ENCODE measurements at places on chromosomes 7 and 10.
A peak's percentile ranks its signal among the peaks of the same experiment; 100 is the strongest.

DNA sequence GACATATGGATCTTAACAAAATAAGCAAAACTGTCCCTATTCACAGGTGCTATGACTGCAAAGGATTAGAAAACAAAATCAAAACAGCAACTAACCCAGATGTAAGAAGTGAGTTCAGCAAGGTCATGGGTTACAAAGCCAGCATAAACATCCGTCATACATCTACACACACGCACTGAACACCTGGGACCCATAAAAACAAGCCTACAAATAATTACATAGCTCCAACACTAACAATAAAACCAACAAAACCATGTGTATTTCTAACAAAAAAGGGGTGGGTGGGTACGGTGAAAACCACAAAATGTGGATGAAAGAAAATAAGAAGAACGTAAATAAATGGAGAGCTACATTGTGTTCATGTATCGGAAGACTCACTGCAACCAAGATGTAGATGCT lies 256.8 kb downstream of the ELFN1 start:
- DNase-seq: no peak

DNA sequence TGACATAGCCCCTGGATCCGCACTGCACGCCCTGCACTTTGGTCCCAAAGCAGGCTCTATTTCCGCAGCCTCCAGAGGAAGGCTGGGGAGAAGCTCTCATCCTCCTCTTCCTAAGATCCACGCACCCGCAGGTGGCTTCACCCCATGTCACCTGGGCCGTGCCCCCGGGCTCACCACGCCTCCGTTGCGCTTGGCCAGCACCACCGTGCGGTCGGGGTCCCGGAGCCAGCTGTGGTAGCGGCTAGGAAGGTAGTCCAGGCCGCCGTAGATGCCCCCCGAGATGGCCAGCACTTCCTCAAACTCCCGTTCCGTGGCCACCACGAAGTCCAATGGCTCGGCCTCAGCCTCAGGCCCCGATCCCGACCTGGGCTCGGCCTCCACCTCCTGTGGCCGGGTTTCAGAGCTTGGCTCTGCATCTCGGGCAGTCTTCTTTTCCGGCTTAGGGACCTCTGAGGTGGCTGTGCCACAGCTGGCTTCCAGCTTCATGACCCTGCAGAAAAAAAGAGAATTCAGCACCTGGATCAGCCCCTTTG lies 5.7 kb downstream of the NAT16 start:
- peak; percentile 64 for DNase-seq

DNA sequence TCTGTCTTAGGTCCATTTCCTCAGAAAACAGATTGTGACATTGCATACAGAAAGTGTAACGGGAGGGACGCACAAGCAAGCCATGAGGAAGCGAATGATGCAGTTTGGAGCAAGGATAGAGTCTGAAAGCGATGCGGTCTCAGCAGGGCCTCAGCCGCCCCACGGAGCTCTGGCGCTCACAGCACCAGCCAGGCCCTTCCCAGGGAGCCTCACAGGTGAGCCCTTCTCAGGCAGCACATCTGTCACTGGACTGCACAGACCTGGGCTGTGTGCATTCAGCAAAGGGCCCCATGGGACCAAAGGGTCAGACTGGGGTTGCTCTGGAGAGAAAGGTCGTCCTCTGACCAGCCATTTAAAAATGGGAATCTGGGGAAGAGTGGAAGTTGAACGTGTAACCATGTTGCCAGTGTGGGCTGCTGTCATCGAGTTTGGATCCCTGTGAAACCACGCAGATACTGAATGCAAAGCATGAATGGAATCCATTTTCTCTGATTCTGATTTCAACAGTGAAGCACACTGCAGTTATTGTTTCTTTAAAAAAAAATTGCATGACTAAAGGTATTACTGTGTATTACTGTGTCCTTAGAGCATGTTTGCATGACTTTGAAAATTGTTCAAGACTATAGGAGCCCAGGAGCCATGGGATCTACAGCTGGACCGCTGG lies 350.0 kb upstream of the AKR1E2 start:
- DNase-seq: no peak

DNA sequence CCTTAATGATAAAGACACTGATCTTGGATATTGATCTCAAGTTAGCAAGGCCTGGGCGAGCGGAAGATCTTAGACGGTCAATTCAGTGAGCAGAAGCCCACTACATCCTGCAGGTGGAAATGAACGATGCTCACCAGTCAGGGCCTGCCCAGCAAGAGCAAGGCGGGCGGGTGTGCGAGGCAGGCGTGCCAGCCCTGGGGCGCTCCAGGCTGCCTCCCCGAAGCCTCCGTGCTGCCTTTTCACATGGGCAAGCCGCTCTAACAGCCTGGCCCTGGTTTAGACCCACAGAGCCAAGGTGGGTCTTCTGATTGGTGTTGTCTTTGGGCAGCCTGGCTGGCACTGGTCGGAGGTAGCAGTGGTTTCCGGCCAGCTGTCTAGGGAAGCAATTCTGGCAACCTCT lies 475.1 kb upstream of the FOXK1 start:
- no peak for DNase-seq

DNA sequence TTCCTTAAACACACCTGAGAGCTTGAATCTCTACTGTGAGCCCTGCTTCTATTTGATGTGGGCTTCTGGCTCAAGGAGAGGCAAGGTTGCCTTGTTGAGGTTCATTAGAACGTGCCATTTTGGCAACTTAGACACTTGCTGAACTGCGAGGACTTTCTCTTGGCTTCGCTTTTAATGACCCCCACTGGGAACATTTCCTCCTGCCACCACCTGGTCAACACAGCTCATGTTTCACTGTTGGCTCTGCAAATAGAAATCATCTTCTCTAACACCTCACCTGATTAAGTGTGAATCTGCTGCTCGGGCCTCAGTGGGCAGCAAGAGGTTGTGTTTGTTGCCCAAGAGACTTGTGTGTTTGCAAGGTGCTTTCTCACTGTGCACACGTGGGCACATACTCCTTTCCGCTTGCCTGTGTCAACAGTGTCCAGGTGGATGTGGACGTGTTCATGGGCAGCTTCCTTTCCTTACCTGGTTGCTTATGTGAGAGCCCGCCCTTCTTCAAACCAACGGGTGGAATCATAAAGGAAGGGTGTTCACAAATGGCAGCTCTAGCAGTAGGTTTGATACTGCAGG lies 147.0 kb downstream of the NRP1 start:
- DNase-seq: peak; percentile 53

DNA sequence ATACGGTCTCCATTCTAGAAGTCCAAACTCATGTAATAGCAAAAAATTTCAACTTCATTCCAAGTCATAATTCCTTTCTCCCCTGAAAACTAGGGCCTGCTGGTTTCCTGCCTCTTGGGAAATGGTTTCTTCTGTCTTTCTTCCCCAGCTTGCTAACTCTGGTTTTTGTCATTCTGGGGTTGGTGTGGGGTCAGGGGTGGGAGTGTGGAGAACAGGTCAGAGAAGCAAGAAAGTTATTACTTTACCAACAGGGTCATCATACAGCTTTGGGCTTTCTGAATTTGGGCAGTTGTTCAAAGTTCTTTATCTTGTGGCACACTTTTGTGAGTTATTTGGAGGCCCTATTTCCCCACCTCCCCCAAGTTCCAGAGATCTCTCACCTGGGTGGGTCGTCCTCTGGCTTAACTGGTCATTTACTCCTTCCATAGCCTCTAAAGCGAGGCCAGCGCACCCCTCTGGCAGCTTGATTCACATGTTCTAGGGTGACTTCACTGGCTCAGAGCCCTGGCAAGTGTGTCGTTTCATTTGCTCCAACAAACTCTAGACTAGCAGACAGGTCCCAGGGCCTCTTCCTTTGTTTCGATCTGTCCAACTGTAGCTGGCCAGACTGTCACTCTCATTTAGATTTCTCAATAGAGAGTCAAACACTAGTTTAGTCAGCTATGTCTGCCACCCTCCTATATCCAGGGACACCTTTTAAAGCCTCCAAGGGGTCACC lies 161.2 kb downstream of the JCAD start:
- no peak for DNase-seq

GRCh38 chr10:113041841-113042750 lies 92.0 kb downstream of the TCF7L2 start:
- no peak for DNase-seq

- peak; percentile 77 for DNase-seq
These were observed 89.3 kb upstream of the PRKCQ start for GRCh38 chr10:6669269-6669859.

DNA sequence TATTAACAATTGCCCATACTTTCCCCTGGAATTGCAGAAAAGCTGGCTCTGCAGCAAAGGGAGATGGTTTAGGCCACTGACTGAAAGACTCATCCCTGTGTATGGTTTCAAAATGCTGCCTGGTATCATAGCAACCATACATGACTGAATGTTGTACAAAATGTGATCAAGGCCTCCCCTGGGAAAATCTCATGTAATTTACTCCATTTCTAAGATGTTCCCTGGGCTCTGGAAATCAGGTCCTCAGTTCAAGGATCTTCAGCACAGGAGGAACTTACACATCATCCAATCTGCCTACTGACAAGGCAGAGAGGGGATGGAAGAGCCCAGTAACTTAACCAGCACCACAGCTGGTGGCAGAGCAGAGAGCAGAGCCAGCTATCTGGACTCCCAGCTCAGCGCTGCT lies 111.8 kb downstream of the JAZF1 start:
- no peak for DNase-seq

DNA sequence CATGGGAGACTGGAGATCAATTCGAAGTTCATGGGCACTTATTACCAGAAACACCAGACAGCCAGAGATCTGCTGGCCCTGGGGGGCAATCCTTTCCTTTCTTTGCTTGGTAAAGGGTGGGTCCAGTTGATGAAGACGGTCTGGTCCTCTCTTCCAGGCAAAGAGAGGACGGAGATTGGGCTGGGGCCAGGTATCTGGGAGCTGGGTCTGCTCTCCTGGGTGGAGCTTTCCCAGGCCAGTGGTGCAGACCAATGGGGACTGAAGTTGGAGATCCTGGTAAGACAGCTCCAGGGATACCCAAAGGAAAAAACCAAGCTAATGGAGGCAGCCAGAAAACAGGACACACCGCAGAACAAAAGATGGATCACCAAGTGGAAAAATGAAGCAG lies 18.3 kb downstream of the NOD1 start:
- no peak for DNase-seq

- no peak for DNase-seq
These were observed 168.5 kb downstream of the CFTR start for GRCh38 chr7:117648203-117648866.

- peak; percentile 58 for DNase-seq
These were observed 7.6 kb downstream of the ARL5B start for GRCh38 chr10:18666810-18667209.

GRCh38 chr7:92057375-92057774 lies 76.9 kb downstream of the CYP51A1 start:
- peak; percentile 58 for DNase-seq

DNA sequence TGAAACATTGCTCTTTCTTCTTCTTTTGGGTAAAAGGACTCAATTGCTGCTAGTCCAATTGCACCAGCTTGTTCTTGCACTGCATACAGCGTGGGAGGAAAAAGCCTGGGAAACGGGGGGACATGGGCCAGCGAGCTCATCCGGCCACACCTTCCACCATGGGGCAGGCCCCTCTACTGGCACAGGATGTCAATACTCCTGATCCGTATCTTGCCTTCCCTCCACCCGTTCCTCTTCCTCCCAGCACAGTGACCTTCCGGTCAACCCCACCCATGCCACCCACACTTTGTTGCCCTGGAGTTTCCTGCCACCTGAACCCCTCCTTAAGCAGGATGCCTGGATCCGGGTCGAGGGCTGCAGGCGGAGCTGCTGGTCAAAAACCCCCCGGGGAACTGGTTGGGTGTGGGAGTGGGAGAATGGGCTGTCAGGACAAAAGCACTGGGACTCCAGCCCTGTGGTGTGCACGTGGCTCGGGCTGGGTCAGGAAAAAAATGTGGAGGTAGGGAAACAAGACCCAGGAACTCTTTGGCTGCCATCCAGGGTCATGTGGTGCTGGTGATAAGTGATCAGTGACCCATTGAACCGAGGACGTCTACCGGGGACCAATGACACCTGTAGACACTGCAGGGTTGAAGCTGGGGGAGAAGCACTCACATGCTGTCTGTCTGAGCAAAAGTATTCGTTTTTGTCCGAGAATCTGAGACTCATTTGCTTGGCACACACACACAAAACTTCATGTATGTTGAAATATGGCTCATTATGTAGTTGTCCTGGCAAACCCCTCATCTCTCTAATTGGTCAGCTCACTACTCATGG lies 8.1 kb downstream of the IL2RA start:
- no peak for DNase-seq

- DNase-seq: no peak
These were observed 91.6 kb downstream of the ETV1 start for GRCh38 chr7:13897819-13898218.

GRCh38 chr7:150716368-150716767 lies at the start of gene GIMAP1:
GIMAP1 (plus strand) TSS chr7:150716613; CDS start chr7:150719048, 2,435 bp downstream.
- DNase-seq: no peak

DNA sequence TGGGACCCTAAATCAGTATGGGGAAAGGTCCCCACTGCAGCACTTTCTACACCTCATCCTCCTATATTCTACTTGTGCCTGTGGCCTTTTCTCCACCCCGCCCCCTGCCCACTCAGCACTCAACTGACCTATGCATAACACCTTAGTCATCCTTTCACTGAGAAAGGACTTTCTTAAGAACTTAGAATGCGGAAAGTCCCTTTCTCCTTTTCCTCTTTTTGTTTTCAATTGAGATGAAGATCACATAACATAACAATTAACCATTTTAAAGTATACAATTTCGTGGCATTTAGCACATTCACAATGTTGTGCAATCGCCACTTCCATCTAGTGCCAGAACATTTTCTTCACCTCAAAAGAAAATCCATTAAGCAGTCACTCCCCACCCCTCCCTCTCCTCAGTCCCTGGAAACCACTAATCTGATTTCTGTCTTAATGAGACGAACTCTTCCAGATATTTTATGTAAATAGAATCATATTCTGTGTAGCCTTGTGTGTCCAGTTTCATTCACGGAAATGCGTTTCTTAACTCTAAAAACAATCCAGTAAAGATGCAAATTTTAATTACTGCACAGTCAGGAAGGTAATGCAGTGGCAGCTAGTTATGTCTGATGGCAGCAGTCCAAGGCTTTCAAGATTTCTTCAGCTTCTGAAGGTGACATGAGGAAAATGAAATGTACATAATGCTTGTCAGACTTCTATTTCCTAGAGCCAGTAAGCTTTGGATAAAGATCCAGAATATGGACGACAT lies 41.7 kb downstream of the FAS start:
- peak; percentile 55 for DNase-seq
